Fibroblast of the conjunctiva (primary cell): ENCODE measurements at places on chromosomes 16 and 17.

DNA sequence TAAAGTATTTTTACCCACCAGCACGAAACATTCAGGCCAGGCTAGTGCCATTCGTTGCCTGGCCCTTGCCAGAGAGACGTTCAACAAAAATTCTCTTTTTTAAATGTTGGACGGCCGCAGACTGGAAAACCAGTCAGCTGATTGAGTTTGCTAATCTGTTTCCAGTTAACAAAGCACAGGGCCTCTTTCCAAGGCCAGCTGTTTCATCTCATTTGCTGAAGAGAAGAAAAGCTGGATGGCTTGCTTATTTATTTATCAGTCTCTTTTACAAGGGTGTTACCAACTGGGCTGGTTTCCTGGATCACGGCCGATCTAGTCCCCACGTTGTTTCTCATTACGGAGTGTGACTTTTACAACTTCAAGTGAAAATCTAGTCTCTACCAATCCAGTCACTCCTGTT is 418.7 kb upstream of the DYNLRB2 start:
- peak; percentile 23 for DNase-seq

DNA sequence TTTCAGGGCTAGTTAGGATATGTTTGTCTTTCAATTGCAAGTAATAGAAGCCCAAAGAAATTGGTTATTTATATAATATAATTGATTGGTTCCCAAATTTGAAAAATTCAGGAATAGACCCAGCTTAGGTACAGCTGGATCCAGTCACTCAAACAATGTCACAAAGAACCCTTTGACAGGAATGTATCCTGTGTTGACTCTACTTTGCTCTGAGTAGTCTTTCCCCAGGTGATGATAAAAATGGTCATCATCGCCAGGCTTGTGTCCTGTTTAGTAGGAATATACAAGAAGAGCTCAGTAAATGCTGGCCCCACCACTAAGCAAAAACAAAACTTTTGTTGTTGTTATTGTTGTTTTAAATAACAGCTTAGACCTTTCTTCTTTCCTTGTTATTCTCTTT is 35.0 kb downstream of the MAPT start:
- no peak for DNase-seq

DNA sequence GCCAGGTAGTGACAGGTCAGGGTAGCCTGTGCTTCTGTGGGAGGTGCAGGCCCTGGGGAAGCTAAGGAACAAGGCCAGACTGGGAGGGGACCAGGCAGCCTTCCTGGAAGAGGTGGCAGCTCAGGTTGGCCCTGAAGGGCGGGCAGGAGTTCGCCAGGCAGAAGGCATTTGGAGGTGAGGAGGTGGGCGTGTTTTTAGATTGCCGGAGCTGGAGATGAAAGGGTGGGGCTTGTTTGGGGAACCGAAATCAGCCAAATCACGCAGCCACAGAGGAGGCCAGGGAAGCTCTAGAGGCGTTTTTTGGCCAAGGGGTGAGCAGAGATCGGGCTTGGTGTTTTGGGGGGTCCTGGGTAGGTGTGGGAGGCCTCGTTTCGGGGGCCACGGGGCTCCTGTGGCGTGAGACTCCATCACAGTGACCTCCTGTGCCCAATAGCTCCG is 7.6 kb downstream of the ADCY7 start:
- no peak for DNase-seq

DNA sequence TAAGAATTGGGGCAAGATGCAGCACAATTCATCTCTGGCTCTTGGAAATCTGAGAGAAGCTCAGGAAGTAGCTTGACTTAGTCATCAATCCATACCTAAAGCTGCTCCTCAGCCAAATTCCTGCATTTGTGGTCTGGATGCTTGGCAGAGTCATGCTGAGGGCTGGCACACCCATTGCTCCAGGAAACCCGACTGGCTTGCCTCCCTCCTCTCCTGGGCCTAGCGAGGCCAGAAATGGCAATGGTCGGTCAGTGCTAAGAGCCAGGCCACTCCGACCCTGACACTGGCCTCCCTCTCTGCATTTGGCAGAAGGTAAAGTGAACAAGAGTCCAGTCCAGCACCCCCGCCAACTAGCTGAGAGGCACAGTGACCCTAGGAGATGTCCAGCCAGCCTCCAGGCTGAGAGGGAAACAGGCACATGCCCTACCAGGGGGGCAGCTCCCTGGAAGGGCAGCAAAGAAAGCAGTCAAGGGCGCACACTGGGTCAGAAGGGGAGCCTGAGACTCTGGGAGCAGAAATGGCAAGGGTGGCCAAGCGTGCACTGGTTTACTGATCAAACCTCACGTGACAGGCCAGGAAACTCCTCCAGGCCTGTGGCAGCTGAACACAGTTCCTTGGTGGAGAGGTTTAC is 10.0 kb downstream of the POLDIP2 start:
- peak; percentile 61 for DNase-seq

DNA sequence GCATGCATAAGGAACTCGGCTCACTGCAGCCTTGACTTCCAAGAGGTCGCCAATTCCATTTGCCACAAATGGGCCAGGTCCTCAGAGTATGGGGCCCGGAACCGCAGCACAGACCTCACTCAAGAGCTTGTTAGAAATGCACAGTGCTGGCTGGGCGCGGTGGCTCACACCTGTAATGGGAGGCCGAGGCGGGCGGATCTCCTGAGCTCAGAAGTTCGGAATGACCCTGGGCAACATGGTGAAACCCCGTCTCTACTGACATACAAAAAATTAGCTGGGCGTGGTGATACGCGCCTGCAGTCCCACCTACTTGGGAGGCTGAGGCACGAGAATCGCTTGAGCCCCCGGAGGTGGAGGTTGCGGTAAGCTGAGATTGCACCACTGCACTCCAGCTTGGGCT is 19.6 kb upstream of the N4BP1 start:
- no peak for DNase-seq

GRCh38 chr17:63425483-63425882 is 20.6 kb downstream of the CYB561 start:
- DNase-seq: peak; percentile 83
